ENCODE measurements at places on chromosomes 6 and 20.

DNA sequence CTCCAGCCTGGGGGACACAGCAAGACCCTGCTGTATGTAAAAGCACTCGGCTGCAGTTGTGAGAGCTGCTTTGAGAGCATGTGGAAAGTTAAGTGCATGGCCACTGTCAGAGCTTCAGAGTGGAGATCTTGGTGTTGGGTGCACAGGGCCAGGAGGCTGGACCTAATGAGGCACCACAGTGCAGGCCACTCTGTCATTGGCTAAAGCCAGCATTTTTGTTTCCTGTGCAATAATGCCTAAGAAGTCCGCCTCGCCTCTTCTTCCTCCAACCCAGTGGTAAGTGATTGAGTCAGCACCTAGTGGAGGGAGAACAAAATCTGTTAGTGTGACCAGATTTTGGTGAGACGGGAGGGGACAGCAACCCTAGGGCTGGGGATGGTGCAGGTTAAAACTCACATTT lies 60.6 kb downstream of the SSR1 start:
- no peak for DNase-seq

DNA sequence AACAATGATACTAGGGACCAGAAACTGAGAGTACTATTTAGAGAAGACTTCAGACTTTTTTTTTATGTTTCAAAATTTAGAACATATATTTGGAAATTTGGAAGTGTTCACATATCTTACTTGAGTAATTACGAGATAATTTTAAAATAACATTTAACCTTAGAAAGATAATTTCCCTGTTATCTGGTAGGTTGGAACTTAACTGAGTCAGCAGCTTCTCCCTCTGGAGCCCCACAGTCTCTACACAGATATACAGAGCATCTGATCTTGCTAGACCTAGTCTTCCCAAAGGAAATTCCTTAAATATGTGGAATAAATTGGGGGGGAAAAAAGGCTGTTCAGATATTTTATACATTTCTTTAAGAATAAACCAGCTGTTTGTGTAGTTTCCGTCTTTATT lies 48.6 kb downstream of the TSPYL4 start:
- no peak for DNase-seq

GRCh38 chr6:143828572-143828971 lies 14.6 kb upstream of the LTV1 start:
- DNase-seq: no peak

GRCh38 chr6:163243083-163243482 lies 171.4 kb upstream of the QKI start:
- DNase-seq: no peak

DNA sequence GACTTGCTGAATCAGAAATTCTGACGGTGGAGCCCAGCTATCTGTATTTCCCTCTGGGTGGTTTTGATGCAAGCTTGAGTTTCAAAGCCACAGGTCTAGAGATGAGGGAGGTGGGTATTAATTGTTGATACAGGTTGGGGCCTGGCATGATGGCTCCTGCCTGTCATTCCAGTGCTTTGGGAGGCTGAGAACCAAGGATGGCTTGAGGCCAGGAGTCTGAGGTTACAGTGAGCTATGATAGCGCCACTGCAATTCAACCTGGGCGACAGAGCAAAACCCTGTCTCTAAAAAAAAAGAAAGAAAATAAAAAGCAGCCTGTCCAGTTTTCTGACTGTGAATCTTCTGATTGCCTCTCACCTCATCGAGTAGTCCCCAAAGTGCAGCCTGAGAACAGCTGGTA lies 184.8 kb upstream of the SASH1 start:
- no peak for DNase-seq

- DNase-seq: no peak
These were observed 8.7 kb downstream of the ZHX3 start for GRCh38 chr20:41308726-41309413.

DNA sequence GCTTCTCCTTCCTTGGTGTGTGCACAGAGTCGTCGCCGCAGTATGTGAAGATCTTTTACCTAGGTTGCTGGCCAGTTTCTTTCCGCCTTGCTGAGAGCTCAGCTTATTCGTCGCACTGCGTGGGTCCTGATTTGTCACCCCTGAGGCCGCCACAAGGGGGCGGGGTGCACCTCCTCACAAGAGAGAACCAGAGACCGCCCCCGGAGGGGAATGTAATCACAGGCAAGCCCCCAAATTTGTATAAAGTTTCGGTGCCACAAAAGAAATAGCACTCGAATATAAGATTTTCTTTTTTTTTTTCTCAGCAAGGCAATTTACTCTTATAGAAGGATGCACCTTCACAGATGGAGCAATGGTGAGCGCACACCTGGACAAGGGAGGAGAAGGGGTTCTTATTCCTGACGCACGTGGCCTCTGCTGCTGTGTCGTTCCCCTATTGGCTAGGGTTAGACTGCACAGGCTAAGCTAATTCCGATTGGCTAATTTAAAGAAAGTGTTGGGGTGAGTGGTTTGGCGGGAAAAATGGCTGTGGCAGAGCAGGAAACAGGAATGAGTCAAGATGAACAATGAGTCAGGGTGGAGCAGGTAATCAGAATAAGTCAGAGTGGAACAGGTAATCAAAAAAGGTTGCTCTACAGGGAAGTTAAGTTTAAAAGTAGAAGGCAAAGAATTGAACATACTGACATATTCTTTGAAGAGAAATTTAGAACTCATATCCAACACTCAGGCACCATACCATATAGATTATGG lies 19.5 kb downstream of the NCOA3 start:
- no peak for DNase-seq

GRCh38 chr6:74505391-74505790 lies 700.5 kb downstream of the COL12A1 start:
- no peak for DNase-seq

- DNase-seq: no peak
These were observed 58.5 kb upstream of the SLC22A16 start for GRCh38 chr6:110534731-110535492.

DNA sequence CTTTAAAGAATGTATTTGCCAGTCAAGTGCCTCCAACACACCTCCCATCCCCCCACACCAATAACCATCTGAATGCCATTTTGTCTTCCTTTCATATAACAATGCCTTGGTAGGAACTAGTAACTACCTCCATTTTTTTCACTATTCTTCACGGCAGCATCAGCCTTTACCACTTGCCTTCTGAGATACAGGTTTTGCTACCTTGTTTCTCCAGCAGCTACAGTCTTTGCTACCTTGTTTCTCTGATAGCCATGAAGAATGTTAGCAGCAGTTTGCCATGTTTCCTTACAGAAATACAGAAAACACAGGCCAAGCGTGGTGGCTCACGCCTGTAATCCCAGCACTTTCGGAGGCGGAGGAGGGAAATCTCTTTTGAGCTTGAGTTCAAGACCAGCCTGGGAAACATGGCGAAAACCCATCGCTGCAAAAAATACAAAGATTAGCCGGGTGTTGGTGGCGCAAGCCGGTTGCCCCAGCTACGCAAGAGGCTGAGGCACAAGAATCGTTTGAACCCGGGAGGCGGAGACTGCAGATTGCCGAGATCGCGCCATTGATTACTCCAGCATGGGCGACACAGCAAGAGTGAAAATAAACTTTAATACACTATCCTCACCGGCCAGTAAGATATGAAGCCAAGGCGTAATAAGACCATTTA lies 100.9 kb downstream of the HFE start:
- DNase-seq: peak; percentile 57

DNA sequence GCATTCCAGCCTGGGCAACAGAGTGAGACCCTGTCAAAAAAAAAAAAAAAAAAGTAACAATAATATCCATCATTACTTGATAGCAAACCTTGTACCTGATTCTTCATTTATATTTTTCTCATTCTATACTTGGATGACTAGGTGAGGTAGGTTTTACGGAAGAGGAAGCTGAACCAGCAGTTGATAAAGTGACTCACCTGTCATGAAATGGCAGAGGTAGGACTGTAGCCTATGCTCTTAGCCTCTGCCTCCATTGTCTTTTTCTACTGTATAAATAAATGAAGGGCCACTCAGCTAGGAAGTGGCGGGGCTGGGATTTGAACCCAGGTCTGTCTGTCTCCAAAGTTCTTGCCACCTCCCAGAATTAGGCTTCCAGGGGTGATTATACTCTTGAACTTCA lies 20.7 kb upstream of the EPB41L1 start:
- no peak for DNase-seq

DNA sequence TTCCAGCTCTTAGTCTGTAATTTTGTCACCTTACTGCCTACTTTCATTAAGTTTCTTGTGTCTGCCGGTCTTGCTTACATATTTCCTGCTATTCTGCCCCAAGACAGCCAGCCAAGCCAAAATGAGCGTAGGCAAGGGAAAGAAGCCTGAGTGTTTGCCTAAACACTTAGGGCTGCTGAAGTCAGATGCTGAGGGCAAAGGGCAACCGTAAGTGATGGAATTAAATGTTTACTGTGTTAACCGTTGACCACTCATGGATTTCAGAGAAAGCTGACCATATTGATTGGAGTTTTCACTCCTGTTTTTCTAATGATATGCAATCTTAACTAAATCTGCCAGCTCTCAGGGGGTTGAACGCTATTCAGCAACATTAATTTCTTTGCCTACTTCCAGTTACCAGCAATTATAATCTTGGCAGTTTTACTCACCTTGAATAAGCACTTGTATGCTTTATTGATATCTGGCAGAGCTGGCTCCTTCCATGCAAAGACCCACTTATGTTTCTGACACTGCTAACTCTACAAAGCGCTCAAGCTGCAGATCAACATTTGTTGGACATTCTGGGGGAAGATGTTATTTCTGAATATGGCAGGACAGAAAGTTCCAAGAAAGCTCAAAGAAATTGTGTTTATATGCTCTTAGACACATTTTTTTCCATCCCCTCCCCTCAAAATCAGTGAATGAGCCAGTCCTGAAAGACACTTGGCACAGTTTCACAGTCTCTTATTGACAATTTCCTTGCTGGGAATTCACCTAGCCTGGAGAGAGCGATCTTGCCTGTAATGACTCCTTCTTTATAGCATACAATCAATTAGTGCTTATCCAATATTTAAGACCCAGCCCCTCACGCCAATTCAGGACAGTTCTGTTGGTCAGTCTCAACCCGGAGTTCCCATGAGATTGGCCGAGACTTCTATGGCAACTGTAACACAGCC lies 183.8 kb downstream of the PLCB1 start:
- no peak for DNase-seq

- DNase-seq: no peak
These were observed 273.6 kb downstream of the PACRG start for GRCh38 chr6:163001330-163001729.
